ENCODE measurements at places on chromosomes 11 and 22.

DNA sequence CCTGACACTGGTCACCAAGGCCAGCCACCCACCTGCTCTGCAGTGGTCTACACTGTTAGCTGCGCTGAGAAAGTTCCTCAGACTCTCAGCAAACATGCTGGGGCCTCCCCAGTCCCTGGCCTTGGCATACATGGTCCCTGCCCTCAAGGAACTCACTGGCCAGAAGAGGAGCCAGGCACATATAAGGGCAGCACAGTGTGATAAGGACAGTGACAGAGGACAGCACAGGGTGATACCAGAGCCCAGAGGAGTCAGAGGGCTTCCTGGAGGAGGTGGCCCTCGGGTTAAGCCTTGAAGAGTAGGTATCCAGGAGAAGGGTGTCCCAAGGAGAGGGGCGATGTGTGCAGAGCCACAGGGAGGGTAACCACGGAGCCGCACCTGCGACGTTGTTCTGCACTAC lies 624 bp downstream of the ART1 start:
- DNase-seq = no peak

- DNase-seq = no peak
These were observed 473.5 kb downstream of the MIAT start for GRCh38 chr22:27130906-27131305.

GRCh38 chr11:68191661-68192579 lies 21.2 kb downstream of the KMT5B start:
- DNase-seq = no peak

GRCh38 chr11:16225623-16226022 lies 130.7 kb downstream of the SOX6 start:
- no peak for DNase-seq

DNA sequence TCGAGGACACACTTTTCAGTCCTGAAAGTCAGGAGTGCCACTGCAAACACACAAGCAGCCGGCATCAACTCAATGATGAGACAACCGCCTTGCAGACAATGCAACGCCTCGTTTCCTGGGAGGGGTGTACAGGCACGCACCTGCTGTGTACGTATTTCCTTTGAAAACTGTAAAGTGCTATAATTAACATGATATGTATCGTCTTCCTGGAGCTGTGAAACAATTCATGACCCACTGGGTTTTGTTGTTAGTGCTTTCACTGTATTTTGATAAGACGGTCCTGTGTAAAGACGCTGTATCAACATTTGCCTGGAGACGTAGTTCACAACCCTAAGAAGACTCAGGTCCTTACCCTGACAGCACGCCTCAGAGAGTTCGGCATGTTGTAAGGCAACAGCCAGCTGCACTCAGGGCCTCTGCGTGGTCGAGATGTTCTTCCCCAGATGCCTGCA lies 105.7 kb upstream of the ANO1 start:
- no peak for DNase-seq

- no peak for DNase-seq
These were observed 85.1 kb downstream of the TTC17 start for GRCh38 chr11:43443811-43444210.

DNA sequence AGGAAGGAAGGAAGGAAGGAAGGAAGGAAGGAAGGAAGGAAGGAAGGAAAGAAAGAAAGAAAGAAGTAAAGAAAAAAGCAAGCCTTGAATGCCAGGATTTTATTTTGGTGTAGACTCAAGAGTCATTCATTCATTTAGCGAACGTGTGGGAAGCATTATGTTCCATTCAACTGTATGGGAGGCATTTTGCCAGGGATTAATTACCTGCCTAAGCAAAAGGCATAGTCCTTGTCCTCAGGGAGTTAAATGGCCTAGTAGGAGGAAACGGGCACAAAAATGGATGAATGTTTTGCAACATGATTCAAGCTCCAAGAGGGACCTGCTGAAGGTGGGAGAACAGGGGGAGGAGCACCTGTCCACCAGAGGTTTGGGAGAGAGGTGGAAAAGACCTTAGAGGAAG lies 16.2 kb upstream of the ZNRF3 start:
- no peak for DNase-seq

DNA sequence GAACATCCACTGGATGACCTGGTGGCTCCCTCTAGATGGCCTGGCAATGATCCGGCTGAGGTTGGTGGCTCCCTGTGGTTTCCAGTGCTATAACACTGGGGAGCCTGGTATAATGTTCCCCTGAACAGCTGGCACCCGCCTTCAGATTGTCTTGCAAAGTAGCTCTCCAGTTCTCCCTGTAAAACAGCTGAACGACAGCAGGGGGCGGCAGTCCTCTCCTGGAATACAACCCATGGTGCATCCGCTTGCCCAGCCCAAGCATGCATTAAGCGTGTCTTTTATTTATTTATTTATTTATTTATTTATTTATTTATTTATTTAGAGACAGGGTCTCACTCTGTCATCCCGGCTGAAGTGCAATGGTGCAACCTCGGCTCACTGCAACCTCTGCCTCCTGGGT lies 258.9 kb downstream of the BUD13 start:
- no peak for DNase-seq

DNA sequence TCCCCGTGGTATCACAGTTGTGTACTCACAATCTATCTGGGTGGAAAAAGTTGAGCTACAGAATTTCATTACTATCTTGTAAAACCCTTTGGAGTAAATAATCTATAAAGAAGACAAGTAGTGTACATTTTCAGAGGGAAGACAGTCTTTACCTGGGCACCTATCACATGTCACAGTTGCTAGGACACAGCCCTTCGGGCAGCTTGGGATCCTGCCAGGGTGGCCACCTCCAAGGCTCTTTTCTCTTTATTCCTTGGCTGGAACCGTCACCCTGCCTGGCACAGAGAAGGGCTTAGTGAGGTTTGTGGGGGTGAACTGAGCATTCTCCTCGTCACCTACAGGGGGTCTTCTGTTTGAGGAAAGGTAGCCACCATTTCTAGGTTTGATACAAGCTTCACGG lies 23.6 kb downstream of the LRRC74B start:
- no peak for DNase-seq

GRCh38 chr22:29528144-29528543 lies 25.4 kb downstream of the THOC5 start:
- no peak for DNase-seq

GRCh38 chr11:122024278-122024677 lies 91.7 kb downstream of the BLID start:
- no peak for DNase-seq

DNA sequence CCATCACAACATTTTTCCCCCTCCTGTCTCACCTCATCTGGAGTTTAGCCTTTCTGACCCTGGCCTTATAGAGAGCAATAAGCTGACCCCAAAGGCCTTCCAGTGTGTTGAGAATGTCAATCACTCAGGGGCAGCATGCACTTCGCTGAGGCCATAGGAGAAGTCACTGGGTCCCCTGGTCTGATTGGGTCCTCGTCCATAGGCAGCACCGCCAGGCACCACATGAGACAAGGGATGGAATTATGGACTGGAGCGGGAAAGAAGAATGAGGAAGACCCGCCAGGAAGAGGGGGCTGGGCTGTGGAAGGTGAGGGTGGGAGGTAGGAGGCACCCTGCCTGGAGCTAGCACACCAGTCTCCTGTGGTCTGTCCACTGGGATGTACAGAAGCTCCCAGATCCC lies 72.9 kb downstream of the DSCAML1 start:
- no peak for DNase-seq

DNA sequence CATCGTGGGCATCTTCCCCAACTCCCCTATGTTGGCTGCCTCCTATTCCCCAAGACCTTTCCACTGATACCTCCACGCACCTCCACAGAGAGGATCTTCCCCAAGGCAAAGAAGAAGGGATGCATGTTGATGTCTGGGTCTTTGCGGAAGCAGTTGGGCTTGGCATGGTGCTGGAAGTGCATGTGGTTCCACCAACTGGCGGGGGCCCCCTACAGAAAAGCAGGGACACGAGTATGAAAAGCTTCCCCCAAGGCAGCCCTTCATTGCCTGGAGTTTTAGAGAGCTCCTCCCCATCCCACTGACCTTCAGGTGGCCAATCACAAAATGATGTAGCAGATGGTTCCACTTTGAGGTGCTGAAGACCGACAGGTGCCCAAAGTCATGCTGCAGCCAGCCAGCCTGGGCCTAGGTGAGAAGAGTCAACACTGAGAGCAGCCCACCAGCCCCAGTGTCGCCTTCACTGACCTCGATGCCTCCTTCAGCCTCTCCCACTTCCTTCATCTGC lies 6.1 kb downstream of the FADS1 start:
- DNase-seq = no peak

- DNase-seq = no peak
These were observed 161.8 kb upstream of the GRK3 start for GRCh38 chr22:25402501-25403283.
